ENCODE measurements at places on chromosomes 4 and X.

DNA sequence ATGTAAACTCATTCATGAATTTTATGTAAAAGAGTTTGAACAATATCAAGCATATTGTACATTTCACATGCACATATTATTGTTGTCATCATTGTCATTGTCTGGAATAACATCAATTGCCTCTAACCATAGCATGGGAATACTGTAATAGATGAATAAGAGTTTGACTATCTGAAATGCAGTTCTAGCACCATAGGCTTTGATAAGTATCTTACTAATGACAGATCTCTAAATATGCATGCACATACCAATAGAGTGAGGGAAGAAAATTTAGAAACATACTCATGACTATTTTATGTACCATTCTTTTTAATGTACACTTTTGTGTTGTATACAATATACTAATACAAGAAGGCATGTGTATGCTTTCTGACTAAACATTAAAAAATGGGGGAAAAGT, 161.6 kb upstream of the SPRY1 start:
- DNase-seq: no peak

DNA sequence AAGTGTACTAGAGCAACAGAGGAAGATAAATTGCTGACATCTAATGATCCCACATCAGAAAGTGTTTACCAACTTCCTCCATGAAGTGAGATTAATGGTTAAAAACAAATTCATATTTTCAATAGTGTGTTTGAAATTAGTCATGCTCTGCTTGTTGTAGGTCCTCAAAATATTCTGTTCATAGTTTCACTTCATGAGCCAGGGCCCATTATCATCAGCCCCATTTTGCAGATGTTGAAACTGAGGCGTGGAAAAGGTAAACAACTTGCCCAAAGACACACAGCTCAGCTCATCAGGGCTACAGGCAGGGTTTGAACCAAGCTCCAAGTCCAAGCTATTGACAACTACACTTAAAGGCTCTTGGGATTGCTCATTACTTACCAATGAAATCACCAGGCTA, 103.5 kb upstream of the PPARGC1A start:
- no peak for DNase-seq

DNA sequence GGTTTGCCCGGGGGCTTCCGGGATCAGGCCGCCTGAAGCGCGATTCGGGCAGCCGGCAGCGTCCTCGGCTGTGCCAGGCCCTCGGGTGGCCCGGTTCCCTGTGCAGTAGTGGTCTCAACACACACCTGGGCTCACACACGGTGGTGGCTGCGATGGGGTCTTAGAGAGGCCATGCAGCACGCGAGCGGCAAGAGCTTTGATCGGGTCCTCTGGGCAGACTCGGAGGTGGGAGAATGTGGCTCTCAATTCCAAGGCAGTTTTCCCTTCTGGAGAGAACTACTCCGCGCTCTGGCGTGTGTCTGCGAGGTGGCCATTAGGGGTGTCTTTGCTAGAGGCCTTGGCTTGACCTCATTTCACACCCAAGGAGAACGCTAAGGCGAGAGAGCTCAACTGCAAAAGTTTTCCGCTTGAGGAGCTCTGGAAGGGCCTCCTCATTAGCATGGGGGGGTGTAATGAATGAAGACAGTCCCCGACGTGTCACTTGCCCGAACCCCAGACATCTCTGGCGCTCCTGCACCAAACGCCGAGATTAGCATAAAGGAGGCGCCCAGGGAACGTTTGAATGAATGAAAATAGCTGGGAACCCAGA, 771 bp upstream of the RBPJ start:
- peak; percentile 11 for DNase-seq

DNA sequence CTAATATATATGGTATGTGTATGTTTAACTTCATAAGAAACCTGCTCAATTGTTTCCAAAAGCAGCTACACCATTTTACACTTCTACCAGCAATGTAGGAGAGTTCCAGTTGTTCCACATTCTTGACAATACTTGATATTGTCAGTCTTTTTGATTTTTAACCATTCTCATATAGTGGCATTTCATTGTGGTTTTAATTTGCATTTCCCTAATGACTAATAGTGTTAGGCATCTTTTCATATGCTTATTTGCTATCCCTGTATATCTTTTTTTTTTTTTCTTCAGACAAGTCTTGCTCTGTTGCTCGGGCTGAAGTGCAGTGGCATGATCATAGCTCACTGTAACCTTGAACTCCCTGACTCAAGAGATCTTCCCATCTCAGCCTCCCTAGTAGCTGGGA, 58.2 kb upstream of the TRIM2 start:
- no peak for DNase-seq

GRCh38 chrX:122517786-122518185, 666.3 kb upstream of the GRIA3 start:
- DNase-seq: no peak

GRCh38 chr4:109067508-109068235, 234.8 kb downstream of the COL25A1 start:
- DNase-seq: no peak

DNA sequence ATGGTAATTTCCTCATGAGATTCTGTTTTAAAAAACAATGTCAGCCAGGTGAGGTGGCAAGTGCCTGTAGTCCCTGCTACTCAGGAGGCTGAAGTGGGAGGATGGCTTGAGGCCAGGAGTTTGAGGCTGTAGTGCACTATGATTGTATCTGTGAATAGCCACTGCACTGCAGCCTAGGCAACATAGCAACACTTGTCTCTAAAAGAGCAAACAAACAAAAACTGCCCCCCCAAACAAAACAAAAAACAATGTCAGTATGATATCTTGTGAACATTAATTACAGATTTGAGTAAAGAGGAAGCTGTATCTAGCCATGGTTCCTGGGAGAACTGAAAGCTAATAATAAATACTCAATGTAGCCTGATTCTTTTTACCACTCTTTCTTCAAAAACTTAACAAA, 6.8 kb upstream of the MSL3 start:
- no peak for DNase-seq

DNA sequence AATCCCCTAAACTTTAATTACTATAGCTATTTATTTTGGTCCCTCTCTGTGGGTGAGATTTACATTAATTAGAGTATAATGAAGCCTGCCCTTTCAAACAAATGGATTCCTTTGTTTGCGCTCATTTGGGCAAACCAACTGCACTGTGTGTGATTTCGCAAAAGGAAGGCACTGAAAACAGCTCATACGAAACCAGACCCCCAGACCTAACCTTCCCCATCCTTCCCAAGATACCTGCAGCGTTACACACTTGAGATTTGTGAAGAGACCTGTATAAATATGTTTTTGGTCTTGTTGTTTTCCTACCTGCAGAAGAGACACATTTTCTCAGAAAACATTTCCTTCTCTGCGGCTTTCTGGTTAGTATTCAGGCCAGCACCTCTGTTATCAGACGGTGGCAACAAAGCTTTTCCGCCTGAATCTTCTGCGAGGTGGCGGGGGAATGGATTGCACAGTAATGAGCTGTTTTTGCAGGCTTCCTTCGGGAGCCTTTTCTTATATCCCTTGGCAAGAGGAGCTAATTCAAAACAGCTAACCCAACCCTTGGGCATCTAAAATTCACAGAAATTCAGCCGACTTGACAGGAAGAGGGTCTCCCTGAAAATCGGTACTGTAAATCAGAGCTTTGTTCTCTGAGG, 47.6 kb downstream of the CBLL2 start:
- DNase-seq: no peak

DNA sequence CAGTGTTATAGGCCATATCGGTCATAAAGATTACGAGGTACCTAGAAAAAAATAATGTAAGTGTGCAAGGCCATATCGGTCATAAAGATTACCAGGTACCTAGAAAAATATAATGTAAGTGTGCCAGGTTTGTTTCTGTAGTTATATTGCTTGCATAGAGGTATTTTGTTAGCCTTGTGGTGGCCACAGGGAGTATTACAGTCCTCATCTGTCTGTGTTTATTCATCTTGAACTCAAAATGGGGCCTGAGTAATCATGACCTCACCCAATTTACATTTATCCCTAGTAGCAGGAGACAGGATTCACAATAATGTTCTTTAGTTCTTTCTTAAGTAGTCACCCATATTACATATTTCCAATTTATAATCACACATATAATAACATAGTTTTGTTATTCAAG, 459.7 kb downstream of the MID1IP1 start:
- no peak for DNase-seq

- no peak for DNase-seq
Observed at GRCh38 chr4:76141241-76141640, 7.0 kb downstream of the NUP54 start.

DNA sequence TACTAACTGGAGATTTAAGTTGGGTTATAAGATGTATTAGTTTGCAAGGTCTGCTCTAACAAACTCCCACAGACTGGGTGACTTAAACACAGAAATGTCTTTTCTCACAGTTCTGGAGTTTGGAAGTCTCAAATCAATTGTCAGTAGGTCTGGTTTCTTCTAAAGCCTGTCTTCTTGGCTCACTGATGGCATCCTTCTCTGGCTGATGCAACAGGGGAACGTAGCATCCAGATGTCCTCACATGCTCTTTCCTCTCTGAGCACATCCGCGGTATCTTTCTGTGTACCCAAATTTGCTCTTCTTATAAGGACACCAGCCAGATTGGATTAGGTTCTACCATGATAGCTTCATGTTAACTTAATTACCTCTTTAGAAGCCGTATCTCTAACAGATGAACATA, 63.2 kb upstream of the BMP3 start:
- DNase-seq: no peak

DNA sequence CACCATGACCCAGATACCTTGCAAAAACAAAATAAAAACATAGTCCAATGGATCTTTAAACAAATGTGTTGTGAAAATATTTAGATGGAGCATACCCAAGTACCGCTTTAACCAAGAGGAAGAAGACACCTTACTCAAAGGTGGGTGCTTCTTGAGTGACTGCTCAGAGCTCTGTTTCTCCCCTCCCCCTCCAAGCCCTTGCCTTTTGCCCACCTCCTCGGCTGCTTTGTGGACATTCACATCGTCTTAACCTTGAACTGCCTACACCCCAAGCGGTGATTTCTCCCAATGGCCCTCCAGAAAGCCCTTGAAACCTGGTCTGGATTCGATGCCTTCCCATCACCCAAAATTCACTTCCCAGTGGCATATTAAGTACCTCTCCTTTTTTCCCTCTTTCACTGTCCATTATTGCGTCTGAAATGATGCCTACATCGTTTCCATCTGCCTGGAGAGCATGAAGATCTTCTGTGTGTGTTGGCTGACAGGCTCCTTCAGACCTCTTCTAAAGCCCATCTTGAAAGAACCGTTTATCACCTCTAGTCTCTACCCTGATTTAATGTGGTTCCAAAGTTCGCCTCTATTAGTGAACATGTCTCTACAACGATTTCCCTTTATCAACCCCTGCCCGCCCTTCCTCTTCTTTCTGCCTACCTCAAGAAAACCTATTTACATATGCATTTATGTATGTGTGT, 968 bp downstream of the GPRIN3 start:
- no peak for DNase-seq

- DNase-seq: peak; percentile 6
Observed at GRCh38 chr4:161320377-161320776, 843.4 kb downstream of the FSTL5 start.

GRCh38 chr4:141658309-141658708, 21.9 kb downstream of the IL15 start:
- no peak for DNase-seq

DNA sequence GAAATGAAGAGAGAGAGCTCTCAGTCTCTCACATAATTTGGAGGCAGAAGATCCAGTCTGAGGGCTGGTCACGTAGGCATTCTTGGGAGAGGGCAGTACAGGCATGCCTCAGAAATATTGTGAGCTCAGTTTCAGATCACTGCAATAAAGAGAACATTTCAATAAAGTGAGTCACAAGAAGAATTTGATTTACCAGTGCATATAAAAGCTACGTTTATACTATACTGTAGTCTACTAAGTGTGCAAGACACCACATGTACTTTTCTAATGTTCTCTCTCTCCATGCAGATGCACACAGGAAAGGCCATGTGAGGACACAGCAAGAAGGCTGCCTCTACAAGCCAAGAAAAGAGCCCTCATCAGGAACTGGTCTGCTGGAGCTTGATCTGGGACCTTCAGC, 583.5 kb upstream of the FAT1 start:
- no peak for DNase-seq

- peak; percentile 24 for DNase-seq
Observed at GRCh38 chrX:119887721-119888425, 7.8 kb upstream of the AKAP14 start.

Measured in renal cortex interstitium (tissue), 15 donors.